ENCODE measurements at places on chromosomes 6 and 20.

- DNase-seq: no peak
Measured at GRCh38 chr6:25921525-25922203, 8.8 kb downstream of the SLC17A2 start.

- no peak for DNase-seq
Measured at GRCh38 chr6:49649988-49650387, 13.3 kb upstream of the RHAG start.

DNA sequence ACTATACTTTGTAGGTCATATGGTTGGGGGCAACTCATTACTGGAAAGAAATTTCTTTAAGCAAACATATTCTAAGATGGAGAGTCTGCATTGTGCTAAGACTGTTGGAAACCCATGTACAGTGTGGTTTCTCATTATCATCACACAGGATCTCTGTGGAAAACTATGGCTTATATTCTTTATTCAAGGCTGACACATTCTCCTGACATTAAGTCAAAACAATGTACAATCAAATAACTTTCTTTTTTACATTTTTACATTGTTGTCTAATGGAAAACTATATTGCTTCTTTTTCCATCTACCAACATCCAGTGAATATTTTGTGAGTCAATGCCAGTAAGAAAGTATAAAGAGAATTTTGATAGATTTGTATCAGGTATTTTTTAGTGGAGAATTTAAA is 417.6 kb downstream of the GRIK2 start:
- no peak for DNase-seq

DNA sequence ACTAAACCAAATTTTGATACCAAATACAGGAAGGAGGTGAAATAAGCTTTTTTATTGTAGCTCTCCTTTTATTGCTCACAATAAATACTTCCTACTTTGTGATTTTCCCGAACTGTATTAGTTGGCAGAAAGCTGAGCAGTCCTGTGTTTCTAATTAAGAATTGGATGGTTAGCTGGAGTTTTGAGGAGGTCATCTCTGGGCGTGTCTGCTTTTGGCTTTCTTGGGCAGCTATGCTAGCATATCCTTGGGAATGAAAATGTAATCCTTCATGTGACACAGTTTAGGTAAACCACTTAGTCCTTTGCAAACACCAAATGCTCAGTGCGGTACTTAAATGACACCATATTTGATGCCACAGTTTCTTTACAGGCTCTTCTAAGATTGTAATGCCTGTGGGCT is 67.5 kb downstream of the MTHFD1L start:
- DNase-seq: no peak

- DNase-seq: no peak
Measured at GRCh38 chr6:166167801-166168615, at the start of gene TBXT. TSS of gene TBXT (minus strand) at chr6:166167851. CDS start at chr6:166167591, 260 bp downstream.

DNA sequence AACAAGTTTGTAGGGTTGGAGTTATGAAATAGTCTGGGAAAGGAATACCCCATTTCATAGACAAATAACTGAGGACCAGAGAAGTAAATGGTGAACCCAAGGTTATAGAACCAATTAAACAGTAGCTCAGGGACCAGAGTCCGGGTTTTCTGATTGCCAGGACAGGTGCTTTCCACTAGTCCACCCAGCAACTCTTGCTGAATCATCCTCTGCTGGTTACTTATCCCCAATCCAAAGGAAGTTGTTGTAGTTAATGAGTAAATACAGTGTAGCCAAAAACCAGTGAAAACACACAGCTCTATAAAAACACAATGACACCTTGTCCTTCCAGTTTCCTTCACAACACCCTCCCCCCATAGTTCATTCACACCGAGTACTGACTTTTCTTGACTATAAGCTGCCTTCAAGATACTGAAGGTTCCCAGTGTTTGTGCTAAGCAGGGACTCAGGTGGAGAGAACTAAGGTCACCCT is 766 bp upstream of the TINAG start:
- no peak for DNase-seq

DNA sequence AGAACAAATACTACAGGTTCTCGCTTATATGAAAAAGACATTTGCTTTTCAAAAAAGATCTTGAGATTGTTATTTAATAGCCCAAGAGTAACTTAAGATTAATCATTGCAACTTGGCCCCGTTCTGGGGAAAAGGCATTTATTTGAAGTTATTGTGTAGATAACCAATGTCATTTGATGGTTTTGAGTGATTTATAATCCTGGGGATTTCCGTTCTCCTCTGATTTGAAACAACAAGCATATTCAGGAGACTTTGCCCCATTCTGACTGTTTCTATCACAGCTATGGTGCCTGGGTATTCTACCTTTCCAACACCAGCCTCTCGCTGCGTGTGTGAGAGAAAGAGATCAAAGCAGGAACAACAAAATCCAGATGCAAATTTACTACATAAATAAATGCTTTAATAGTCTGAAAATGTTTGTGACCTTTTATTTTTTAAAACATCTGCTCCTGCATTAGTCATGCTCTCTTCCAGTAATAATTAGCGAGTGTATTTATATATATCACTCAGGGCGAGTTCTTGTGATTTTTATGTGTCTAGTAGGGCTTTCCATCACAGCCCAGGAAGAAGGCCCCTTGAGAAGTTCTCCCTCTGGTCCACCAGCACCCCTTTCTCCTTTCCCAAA is 197.9 kb upstream of the FOXQ1 start:
- DNase-seq: no peak

- DNase-seq: no peak
Measured at GRCh38 chr20:59839400-59839799, 94.0 kb downstream of the SYCP2 start.

GRCh38 chr6:169527306-169527705 is 174.5 kb downstream of the WDR27 start:
- no peak for DNase-seq

DNA sequence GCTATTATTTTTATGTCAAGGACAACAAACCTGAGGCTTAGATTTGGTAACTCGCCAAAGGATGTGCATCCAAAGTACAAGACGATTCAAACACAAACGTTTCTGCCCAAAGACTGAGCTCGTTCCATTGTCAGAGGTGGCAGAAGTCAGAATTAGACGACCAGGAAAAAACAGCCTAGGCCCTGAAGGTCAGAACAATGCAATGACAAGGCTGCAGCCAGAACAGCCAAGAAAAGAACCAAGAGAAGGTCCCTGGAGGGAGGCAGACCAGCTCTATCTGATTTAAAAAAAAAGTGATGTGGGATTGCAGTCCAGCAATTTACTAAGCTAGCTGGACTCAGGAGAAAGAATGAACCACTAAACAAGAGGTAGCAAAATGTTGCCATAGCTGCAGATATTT is 54.2 kb downstream of the NCOA7 start:
- no peak for DNase-seq

DNA sequence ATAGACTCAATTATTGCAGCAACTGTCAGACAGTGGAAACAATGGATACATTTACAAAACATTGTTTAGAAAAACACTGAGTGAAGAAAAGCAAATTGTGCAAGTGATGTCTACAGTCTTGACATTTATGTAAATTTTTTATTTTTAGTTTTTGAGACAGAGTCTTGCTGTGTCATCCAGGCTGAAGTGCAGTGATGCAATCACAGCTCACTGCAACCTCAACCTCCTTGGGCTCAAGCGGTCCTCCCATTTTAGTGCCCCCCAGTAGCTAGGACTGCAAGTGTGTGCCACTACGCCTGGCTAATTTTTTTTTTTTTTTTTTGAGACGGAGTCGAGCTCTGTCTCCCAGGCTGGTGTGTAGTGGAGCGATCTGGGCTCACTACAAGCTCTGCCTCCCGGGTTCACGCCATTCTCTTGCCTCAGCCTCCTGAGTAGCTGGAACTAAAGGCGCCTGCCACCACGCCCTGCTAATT is 9.7 kb downstream of the CNBD2 start:
- DNase-seq: no peak

GRCh38 chr6:63685446-63686379 is 50.1 kb downstream of the PHF3 start:
- DNase-seq: no peak

DNA sequence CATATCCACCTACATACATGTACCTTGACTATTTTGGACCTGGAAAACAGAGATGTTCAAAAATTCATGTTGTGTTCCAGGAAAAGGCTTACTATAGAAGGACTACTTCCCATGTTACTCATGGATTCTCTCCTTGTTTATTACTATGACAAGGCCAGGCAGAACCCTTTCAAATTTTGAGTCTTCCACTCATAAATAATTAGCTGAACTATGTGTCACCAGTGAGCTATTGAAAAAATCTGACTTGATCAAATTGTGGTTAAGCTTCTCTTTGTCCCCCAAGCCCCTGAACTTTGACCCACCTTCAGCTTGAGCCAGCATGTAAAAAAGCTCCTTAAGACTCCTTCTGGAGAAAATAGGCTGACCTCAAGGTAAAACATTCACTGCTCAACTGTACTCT is 1142.8 kb upstream of the EYS start:
- no peak for DNase-seq

GRCh38 chr20:61611401-61612180 is 359.5 kb downstream of the CDH4 start:
- DNase-seq: no peak

DNA sequence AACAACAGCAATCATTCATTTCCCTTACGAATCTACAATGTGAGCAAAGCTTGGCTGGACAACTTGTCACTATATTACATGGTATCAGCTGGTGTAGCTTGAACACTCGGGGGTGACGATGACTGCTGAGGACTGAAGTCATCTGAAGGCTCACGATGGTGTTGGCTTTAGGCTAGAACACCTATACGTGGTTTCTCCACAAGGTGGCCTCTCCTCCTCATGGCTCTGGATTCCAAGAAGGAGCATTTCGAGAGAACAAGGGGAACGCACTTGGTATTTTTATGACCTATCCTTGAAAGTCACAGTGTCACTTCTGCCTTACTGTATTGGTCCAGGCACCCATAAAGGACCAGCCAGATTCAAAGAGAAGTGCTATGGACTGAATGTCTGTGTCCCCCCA is 37.5 kb upstream of the ADGRF1 start:
- no peak for DNase-seq

- no peak for DNase-seq
Measured at GRCh38 chr6:135644394-135644793, 146.9 kb upstream of the AHI1 start.

GRCh38 chr6:85068221-85068620 is 303.8 kb upstream of the TBX18 start:
- no peak for DNase-seq

DNA sequence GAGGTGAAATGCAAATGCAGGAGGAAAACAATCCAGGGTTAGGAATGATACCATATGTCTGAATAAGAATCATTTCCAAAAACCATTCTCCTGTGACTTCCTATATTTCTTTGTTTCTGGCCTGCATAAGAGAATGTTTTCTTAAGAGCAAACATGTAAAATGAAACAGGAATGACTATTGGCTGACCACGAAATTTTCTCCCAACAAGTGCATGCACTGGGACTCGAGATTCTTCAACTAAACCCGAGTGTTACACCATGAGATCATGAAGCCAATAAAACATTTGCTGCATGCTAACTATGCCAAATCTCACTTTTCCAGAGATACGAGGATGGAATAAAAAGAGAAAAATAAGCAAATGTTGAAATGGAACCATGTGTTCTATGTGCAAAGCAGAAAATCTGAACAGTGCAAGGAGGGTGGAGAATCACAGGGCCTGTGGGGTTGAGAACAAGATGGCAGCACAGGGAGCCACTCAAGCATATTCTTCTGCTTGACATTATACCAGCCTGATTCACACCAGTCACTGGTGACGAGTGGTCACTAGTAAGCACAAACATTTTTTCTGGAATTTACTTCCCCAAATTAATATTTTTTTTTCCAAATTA is 212.2 kb upstream of the FOXA2 start:
- no peak for DNase-seq

- no peak for DNase-seq
Measured at GRCh38 chr6:163164175-163164900, 250.2 kb upstream of the QKI start.

DNA sequence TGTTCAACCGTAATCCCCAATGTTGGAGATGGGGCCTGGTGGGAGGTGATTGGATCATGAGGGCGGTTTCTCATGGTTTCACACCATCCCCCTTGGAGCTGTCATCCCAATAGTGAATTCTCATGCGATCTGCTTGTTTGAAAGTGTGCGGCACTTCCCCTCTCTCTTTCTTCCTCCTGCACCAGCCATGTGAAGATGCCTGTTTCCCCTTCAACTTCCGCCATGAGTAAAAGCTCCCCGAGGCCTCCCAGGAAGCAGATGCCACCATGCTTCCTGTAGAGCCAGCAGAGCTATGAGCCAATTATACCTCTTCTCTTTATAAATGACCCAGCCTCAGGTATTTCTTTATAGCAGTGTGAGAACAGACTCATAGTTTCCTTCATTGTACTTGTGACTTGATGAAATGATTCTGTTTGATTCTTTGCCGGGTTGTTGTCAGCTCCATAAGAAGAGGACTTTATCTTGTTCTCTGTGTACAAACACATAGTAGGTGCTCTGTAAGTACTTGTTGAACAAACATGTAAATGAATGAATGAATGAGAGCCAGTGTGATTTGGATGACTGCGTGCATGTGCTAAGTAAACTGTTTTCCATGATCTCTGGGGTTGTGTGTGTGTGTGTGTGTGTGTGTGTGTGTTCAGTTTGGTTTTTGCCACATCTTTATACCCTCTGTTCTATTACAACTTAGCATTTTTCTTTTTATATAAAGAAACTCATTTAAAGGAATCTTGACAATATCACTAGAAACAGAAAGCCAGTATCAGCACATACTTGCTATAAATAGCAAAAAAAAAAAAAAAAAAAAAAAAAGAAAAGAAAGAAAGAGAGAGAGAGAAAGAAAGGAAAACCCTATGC is 22.5 kb upstream of the PTGIS start:
- no peak for DNase-seq

DNA sequence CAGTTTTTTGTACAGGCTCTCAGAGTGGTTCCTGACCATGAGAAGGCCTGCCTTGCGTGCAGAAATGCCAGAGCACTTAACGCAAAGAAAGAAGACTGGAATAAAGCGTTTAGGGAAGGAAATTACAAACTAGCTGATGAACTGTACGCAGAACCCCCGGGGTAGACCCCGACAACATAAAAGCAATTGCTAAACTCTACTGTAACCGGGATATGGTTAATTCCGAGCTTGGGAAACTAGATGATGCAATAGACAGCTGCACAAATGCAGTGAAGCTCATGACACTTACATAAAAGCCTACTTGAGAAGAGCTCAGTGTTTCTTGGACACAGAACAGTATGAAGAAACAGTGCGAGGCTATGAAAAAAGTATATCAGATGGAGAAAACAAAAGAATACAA is 35.7 kb downstream of the CITED2 start:
- no peak for DNase-seq

- no peak for DNase-seq
Measured at GRCh38 chr20:62337558-62338293, 29.4 kb downstream of the LAMA5 start.

Data from SHP77 treated with DMSO at 0.1 percent for 48 hours (cell line).